ENCODE measurements at places on chromosomes 16 and 17.
A peak's percentile ranks its signal among the peaks of the same experiment; 100 is the strongest.

DNA sequence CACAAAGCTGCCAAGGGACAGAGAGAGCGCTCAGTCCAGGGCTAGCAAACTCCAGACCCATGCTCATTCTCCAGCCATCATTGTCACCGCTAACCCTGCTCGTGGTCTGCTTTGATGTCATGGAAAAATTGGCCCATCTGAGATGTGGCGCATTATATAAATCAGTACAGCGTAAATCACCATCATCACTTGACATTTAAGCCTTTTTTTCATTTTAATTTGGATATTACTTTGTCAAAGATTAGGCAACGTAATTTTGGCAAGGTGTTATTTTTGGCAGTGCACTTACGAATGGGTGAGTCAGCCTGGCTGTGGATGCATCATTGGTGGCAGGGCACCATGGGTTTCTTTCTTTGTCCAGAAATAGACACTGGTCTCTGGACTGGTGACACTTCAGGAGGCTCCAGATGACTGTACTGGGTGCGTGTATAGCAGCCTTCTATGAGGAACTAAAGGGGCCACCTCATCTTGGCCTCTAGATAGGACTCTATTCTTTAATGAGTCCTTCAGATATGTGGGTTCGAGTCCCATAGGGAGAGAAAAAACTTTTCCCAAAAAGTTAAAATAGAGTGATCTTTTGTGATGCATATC lies 166.3 kb downstream of the MSI2 start:
- DNase-seq = no peak

DNA sequence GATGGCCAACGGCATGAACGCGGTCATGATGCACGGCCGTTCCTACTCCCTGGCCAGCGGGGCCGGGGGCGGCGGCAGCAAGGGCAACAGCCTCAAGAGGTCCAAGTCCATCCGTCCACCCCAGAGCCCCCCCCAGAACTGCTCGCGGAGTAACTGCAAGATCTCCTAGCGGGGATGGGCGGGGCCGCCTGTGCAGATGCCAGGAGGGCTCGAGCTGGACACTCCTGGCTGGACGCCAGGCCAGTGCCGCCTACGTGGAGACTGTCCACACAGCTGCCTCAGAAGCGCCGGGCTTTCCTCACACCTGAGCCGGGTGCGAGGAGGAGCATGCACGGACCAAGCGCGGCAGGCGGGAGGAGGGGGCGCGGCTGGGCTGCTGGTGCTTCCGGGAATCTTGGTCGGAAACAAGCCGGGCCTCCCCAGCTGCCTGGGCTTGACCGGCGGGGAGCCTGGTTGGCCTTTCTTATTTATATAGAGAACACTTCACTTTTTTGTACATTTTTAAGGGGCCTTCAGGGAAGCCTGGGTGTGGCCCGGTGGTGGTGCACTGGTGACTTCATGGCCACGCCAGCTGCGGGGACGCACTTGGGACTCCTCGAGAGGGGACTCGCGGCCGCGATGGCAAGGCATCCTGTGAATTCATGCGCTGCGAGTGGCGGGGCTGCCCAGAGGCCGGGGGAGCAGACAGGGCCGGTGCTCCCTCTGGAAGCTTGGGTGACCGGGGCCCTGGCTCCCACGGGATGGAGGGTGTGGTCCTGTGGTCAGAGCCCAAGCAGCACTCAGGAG lies 3.1 kb upstream of the WFIKKN1 start:
- no peak for DNase-seq

- DNase-seq = no peak
Measured at GRCh38 chr17:50266384-50267073, 7.7 kb upstream of the TMEM92 start.

DNA sequence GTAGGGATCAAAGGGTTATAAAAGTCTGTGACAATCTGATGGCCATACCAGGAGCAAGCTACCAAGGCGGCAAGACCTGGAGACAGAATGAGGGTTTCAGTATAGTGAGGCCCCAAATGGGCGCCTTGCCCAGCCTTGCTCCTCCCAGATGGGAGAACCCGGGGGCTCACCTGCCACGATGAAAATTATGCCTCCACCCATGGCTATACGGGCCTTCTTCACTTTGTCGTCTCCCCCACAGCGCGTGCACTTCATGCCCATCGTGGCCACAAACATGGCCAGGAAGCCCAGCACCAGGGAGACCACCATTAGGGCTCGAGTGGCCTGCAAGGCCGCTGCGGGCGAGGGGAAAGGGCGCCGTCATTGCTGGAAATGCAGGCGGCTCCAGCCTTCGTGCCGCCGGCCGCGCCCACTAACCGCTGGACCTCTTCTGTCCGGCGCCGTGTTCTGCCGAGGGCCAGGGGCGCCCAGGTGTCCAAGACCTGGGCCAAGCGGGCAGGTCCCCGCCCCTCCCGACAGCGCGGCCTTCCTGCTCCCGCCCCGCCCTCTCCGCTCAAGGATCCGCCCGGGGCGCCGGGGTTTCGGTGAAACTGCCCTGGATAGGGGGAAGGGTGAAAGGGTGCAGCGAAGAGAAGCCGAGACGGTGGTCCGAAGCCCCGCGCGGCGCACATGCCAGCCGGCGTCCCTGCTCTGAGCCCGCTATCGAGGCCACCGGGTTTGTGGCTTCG lies 1.5 kb downstream of the CLDN7 start:
- peak; percentile 59 for DNase-seq

DNA sequence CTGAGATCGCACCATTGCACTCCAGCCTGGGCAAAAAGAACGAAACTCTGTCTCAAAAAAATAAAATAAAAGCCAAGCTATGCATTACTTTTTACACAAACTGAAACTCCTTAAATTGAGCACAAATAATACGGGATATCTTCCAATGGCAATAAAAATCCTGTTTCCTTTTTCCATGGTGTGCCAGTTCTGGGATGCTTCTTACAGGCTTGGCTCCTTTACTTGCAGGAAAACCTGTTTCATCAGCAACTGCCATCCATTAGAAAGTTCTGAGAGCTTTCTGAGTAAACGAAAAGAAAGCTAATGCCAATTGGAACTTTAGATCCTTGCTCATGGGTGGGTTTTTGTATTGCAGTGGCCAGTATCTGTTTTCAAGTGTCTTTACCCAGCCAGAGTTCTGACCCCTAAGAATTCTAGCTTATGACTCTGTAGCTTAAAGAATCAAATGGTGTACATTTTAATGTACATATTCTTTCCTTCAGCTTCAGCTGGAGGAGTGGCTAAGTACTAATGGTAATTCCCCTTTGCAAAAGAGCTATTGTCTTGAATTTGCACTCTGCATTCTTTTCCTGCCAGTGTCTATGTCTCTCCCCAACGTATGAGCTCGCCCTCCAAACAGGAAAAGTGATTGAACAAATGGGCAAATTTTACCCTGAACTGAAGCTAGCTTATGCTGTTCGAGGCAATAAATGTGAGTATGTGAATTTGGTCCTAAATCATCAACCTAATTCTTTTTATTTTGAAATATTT lies 21.5 kb upstream of the DDX19A start:
- no peak for DNase-seq

DNA sequence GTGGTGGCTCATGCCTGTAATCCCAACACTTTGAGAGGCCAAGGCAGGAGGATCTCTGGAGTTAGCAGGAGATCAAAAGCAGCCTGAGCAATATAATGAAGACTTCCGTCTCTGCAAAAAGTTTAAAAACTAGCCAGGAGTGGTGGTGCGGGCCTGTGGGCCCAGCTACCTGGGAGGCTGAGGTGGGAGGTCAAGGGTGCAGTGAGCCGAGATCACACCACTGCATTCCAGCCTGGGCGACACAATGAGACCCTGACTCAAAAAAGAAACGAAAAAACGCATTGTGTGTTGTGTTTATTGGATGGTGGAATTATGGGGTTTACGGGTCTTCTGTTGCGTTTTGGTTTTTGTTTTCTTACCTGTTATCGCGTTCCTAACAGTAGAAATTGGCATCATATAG lies 863 bp upstream of the DDX19A start:
- no peak for DNase-seq

GRCh38 chr17:47742319-47743181 lies 9.5 kb downstream of the TBX21 start:
- DNase-seq = peak; percentile 10

DNA sequence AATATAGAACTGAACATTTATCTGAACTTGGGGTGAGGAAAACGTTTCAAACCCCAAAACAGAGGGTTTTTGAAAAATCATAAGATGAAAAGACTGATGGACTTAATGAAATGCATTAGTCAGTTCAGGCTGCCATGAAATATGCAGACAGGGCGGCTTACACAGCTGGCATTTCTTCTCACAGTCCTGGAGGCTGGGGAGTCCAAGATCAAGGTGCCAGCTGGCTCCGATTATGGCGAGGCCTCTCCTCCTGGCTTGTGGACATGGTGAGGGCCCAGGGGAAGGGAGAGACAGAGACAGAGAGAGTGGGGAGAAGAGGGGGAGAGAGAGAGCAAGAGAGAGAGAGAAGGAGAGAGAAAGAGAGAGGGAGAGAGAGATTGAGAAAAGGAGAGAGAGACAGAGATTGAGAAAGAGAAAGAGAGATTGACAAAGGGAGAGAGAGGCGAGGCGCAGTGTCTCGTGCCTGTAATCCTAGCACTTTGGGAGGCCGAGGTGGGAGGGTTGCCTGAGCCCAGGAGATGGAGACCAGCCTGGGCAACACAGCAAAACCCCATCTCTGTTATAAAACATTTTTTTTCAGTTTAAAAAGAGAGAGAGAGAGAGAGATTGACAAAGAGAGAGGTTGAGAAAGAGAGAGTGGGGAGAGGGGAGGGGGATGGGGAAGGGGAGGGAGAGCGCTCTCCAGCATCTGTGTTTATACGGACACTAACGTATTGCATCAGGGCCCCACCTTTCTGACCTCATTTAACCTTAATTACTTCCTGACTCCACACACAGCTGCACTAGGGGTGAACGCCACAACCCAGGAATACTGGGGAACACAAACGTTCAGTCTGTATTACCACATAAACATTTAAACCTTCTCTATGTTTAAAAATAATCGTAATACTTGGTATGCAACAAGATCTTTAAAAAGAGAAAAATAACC lies 24.6 kb upstream of the RPH3AL start:
- DNase-seq = no peak

Measured in NCI-H1105 (cell line).